Nephron progenitor cell (in vitro differentiated cells): ENCODE measurements at places on chromosomes 1 and 21.

GRCh38 chr21:26140164-26140579 is 30.4 kb downstream of the APP start:
- DNase-seq: no peak

- DNase-seq: no peak
Measured at GRCh38 chr21:42746240-42746592, 92.8 kb downstream of the PDE9A start.

- no peak for DNase-seq
Measured at GRCh38 chr1:42851420-42851819, 5.0 kb downstream of the ZNF691 start.

- DNase-seq: no peak
Measured at GRCh38 chr1:179206812-179207211, 22.7 kb downstream of the ABL2 start.

- no peak for DNase-seq
Measured at GRCh38 chr1:207003210-207003609, 29.3 kb downstream of the C1orf116 start.

GRCh38 chr21:34260277-34261008 is 103.4 kb upstream of the KCNE2 start:
- DNase-seq: no peak

- DNase-seq: no peak
Measured at GRCh38 chr21:46465651-46466050, 7.0 kb downstream of the DIP2A start.

DNA sequence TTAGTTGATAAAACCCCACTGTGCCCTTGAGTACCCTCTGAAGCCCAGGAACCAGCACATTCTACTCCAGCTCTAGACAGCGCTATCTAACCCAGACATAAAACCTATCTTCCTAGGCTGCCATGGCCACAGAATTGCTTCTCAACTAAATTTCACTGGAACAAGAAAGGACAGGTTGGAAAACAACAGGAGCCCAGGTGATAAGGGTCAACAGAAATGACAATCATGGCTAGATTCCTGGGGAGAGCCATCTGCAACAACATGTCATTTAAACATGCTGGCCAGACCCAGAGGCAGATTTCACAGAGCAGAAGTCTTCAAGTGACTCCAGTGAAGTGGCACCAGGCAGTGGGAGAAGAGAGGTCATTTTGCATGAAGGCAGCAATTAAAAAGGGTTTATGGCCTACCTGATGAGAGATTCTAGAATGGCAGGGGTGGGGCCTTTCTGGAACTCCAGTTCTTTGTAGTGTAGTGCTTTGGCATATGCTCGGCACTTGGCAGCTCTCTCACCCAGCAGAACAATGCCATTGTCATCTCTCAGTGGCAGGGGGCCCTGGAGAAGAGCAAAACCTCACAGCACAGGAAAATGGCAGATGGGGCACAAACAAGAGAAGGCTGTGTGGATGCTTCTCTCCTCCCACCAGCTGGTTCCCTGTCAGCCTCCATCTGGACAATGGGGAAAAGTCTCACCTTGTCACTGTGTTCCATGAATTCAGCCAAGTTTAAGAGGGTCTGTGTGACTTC is 9.9 kb downstream of the ANGPTL7 start:
- DNase-seq: no peak

- DNase-seq: no peak
Measured at GRCh38 chr21:40118527-40118926, 251.3 kb downstream of the PCP4 start.

DNA sequence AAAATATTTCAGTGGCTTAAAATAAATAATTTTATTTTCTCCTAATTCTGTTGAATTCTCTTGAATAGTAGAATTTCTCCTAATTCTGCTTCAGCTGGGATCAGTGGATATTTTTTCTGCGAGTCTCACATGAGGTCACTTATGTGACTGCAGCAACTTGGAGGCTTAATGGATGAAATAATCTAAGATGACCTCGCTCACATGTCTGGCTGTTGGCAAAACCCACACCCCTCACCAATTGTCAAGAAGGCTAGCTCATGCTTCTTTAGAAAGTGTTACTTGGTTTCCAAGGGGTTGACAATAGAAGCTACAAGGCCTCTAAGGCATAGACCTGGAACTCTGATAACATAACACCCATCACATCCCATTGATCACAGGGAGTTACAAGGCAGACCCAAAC is 156.9 kb upstream of the DPYD start:
- DNase-seq: no peak

- no peak for DNase-seq
Measured at GRCh38 chr1:94304553-94304952, 67.2 kb upstream of the ARHGAP29 start.

GRCh38 chr1:41672641-41673361 is 188.3 kb upstream of the EDN2 start:
- DNase-seq: no peak

GRCh38 chr1:202018468-202019234 is 8.3 kb downstream of the ELF3 start:
- no peak for DNase-seq
